Mucosa of gallbladder (tissue), 1 donor: ENCODE measurements at places on chromosomes 11 and 22. TPM values are rescaled to one million over a fixed set of nuclear protein-coding genes. Genes with fewer than 3 reads are reported as not detected.

DNA sequence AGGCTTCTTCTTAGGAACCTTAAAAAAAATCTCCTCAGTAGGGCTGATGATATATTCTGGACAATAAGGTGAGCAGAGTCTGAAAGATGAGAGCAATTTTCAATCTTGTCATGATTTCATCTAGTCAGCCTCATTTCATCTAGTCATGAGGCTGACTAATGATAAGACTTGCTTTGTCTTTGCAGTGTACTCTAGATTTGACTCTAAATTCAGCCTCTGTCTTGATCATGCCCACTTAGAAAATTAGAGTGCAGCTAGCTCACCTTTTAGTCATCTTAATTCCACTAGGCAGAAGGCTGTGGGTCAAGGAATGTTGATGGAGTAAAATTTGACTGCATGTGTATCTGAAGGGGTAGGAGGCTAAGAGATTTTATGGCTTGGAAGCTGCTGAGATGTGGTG lies 5.5 kb downstream of the EHF start:
- DNase-seq, result no peak

The SNX32 gene
- 1.4 TPM for total RNA-seq

DNA sequence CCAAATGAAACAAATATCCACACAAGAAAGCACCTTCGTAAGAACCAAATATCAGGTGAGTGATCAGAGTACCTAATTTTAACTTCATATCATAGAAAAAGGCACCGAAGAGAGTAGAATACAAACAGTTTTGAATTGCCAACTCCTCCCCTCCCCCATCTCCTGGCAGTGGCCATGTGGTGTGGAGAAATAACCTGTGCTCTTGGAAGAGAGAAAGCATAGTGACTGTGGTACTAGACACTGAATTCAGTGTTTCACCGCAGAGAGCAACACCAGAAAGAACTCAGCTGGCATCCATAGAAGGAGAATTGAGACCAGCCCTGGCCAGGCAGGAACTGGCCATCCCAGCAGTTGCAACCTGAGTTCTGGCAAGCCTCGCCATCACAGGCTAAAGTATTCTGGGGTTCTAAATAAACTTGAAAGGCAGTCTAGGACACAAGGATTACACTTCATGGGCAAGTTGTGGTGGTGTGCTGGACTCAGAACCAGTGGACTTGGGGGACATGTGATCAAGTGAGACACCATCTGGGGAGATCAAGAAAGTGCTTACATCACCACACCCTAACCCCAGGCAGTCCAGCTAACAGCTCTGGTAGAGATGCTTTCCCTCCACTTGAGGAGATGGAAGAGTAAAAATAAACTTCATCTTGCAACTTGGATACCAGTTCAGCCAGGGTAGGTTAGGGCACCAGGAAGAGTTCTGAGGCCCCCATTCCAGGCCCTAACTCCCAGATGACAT lies 1003.2 kb downstream of the NTM start:
- DNase-seq, result no peak

DNA sequence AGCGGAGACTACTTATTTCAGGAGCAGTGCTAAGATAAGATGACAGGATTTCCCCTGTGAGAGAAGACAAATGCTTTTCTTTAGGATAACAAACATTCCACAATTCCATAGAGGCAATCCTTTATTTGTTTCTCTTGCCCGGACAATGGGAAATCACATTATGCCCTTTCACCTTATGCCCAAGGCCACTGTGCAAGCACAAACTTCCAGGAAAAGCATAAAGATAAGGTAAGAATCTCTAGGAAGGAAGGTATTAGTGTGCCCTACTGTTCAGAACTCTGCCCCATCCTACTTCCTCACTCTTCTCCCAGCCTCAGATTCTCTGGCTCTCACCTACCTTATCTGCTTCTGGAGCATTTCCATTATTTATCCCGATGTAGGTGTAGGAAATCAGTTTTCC lies 23.1 kb upstream of the RDX start:
- no peak for DNase-seq

GRCh38 chr11:70112017-70112434 lies 33.9 kb downstream of the ANO1 start:
- DNase-seq, result no peak
